NCI-H1048 (cell line): ENCODE measurements at places on chromosomes 3 and 15.

DNA sequence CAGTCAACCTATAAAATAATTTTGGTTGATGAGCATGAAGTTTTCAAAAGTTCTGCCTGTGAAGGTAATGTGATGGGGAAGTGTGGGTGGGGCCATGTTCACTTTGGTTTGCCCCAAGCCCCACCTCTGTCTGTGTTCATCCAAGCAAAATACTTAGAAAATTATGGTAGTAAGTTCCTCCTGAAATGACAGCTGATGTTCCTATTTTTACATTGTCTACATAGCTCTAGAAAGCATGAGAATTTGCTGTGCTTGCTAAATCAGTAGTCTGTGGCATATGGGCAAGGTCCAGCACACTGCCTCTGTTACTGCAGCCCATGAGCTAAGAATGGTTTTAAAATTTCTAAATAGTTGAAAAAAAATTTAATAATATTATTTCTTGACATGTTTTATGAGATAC, 21.9 kb upstream of the CP start:
- no peak for DNase-seq

DNA sequence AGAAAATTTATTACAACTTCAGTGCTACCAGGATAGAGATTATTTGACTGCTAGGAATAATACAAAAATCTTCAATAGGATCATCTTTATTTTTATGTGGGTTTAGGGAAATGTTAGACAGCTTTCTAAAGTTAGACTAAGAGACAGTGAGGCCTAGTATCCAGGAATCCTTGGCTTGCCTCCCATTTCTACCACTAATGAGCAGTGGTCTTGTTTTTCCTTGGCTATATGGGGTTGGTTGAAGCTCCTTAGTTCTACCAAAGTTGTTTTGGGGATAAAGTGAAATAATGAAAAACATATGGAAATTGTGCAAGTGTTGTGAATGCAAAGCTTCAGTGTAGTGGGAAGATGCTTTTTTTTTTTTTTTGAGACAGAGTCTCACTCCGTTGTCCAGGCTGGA, 16.8 kb downstream of the AP4E1 start:
- no peak for DNase-seq

DNA sequence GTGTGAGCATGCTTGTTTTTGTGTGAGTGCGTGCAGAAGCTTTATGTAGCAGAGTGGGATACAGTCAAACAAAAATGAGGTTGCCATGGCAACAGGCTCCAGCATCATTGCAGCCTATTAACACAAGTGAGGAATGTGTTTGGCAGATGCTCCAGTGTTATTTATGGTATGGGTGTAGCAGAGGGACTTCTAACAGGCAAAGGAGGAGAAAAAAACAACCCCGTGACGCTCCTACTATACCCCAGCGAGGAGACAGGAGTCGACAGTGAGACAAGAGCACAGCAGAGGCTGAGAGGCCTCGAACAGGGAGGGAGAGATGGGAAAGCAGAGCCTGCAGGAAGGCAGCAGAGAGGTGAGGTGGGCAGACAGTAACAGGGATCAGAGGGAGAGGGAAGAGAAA, 4.9 kb downstream of the ADCY5 start:
- no peak for DNase-seq

DNA sequence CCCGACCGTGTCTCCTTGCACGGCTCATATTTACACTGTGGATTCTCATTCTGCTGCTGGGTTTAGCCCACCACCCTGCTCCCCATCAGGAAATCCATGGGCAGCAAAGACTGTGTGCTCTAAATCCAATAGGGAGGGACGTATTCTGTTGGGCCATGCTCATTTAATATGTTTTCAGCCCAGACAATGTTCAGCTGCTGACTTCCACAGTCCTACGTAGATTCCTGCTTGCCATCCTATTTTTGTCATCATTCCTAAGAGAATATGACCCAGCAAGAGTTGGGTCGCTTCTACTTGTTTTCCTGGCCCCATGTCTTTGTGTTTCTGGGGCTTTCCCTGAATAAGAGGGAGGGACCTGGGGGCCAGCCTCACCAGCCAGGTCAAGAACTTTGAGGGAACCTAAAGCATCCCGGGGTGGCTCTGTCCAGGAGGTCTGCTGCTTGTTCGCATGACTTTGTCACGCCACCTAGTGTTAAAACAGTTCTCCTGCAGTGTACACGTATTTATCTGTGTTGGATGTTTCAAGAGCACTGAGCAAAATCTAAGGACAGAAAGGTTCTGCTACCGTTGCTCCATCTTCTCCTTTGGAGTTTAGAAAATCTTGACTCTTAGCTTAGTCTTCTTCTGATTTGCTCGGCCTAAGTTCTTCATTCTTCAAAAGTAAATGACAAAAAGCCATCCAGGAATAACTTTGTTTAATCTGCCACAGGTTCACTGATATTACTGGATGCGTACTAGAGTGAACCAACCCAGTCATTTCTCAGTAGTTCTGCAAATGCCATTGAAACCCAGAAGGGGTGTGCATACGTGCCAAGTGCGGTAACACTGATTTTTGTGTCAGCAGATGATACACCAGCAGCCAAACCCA, 79.8 kb upstream of the NR2E3 start:
- no peak for DNase-seq

- no peak for DNase-seq
Measured at GRCh38 chr3:121629601-121630000, 31.1 kb downstream of the HCLS1 start.

GRCh38 chr15:92934716-92935115, 34.6 kb downstream of the CHD2 start:
- DNase-seq, result no peak

GRCh38 chr3:51408813-51409212, 17.7 kb downstream of the RBM15B start:
- no peak for DNase-seq

DNA sequence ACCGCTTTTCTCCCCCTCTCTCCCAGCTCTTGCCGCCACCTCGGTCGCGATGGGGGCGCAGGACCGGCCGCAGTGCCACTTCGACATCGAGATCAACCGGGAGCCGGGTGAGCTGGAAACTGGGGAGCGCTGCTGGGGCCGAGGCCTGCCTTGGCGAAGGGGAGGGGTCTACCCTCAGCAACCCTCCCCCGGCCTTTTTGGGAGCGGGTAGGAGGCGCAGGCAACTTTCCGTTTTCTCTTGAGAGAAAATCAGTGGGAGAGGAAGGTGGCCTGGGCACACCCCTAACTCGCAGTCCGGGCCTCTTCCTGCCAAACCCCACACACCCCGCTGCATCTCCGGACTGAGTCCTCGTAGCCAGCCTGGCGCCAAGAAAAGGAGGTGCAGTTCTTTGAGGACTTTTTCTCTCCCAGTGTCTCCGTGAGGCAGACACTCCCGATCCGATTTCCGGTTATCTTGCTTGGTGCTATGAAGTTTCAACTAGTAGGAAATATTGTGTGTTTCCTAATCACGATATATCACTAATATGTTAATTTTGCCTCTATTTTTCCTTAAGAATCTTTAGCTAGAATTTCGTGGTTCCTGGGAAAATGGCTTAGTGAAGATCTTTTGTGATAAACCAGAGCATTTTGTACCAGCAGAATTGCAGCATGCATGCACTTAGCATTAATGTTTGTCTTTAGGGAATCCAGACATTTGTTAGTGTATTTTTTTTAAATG, 631 bp downstream of the NKTR start:
- no peak for DNase-seq

DNA sequence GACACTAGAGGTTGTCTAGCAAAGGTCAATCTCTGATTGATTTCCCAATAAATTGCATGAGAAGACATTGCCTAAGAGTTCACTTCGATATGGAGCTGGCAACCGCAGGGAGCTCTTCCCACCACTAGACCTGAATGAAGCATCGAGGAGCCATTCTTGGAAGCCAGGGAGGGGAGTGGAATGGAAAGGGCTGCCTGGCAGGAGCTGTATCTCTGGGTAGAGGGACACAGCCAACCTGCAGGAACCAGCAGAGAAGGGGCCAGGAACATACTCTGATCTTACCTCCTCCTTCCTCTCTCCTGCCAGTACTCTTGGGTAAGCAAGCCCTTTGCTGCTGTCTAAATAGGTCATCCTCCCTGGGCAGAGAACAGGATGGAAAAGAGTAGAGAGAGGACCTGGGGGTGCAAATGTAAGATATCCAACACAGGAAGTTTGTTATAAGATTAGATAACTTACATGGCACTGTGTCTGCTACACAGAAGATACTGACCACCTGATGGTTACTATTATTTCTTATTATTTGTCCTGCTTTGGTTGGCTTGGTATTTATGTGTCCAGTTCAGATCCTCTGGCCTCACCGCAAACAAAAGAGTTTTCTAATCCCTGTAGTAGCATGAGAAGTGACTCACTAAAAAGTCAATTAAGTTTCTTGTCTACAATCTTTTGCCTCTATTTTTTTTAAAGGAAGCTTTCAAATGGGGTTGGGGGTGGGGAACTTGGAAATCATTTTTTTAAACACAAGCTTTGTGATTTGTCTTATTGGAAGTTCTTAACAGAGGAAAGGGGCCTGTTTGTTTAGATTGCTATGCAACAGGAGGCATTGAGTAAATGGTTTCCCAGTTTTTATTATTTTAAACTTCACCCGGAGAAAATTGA, 156.7 kb upstream of the TSC22D2 start:
- no peak for DNase-seq

- no peak for DNase-seq
Measured at GRCh38 chr15:34847598-34847997, 52.2 kb upstream of the ACTC1 start.

- no peak for DNase-seq
Measured at GRCh38 chr15:35698331-35698730, 152.4 kb upstream of the DPH6 start.

DNA sequence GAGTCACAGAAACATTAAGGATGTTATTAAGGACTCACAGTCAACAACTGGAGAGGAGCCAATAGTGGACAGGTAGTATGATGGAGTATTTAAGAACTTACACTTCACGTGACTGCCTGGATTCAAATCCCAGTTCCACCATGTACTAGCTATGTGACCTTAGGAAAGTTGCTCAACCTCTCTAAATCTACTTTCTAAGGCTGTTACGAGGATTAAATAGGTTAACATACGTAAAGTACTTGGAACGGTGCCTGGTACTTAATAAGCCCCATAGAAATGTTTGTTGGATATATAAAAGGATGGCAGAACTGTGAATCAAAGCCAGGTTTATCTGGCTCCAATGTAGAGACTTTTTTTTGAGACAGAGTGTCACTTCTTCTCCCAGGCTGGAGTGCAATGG, 24.4 kb downstream of the THRB start:
- no peak for DNase-seq

- DNase-seq, result no peak
Measured at GRCh38 chr3:107978131-107979055, 112.4 kb downstream of the CD47 start.

- no peak for DNase-seq
Measured at GRCh38 chr3:64905906-64906410, 218.2 kb upstream of the ADAMTS9 start.

GRCh38 chr3:152257563-152258035, 11.1 kb upstream of the MBNL1 start:
- DNase-seq, result no peak

- no peak for DNase-seq
Measured at GRCh38 chr3:37494216-37494615, 319.8 kb upstream of the LRRFIP2 start.

DNA sequence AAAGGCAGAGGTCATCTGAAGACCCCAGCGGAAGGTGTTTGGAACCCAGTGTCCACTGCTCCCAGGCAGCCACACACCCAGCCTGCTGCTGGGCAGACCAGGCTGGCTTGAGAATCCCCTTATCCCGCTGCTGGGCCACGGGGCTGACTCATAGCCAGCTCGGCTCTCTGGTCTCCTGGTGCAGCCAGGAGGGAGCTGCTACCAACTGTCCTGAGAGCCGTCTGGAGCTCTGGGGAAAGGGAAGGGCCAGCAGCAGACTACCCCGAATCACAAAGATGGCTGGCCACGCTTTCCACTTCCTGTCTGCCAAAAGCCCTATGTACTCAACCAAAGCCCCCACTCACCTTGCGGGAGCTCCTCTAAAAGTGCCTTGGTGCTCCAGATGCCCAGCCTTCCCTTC, 38.3 kb downstream of the WHAMM start:
- DNase-seq, result no peak

DNA sequence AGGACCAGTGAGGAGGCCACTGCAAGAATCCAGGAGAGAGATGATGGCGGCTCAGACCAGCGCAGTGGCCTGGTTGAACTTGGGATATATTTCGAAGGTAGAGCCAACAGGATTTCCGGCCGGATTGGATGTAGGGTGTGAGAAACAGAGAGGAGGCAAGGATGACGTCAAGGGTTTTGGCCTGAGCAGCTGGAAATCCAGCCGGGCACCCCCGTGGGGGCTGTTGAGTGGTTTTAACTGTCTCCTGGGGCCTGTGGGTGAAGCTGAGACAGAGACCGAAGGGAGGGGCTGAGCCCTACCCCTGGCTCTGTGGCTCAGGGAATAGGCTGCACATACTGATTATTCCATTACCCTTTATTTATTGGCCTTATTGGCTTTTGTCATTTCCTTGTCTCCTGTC, 45.7 kb downstream of the EXOG start:
- no peak for DNase-seq

DNA sequence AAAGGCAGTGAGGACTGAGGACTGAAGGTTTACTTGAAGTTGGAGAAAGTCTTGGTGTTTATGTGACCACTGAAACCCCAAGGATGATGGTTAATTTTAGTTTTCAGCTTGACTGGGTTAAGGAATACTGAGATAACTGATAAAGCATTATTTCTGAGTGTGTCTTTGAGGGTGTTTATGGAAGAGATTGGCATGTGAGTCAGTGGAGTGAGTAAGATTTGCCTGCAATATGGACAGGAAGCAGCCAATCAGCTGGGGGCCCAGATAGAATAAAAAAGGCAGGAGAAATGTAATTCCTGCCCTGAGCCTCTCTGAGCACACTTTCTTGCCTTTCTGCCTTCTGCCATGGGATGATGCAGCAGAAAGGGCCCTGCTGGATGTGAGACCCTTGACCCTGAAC, 92.4 kb downstream of the KBTBD8 start:
- DNase-seq, result no peak

- DNase-seq, result no peak
Measured at GRCh38 chr3:129505341-129505740, 23.1 kb upstream of the RHO start.

DNA sequence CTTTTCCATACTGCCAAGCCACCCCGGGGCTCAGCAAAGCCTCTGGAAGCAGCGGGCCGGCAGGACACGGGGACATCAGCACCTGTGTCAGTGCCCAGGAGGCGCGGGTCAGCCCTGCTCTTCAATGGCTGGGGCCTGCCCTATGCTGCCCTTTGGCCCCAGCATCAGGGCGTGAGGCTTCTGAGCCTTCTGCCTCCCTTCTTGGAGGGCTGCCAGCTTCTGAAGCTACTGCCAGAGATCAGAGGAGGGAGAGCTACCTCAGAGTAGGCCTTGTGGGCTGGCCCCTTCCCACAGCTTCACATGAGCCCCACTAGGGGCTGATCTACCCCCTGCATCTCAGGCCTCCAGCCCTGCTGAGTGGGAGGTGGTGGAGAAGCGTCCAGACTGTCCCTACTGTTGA, 13.0 kb upstream of the TMEM115 start:
- no peak for DNase-seq

DNA sequence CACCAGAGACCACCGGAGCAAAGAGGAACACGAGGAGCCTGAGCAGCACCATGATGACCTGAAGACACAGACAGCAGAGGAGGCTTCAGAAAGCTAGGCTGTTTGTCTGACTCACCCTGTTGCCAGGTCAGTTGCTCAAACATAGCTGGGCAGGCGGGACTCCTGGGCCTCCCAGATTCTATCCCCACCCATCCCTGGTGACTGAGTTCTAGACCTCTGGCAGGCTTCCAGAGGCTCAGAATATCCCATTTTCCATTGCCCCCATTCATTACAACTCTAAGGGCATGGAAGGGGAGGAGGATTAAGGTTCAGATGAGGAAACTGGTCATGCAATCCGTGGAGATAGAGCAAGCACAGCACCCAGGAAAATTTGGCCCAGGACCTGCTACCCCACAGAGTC, at the start of gene CDHR4:
TSS of gene CDHR4 (minus strand) at position 113 of the 400 bp plus-strand sequence. CDS start at position 52, 61 bp downstream.
- DNase-seq, result no peak

GRCh38 chr3:158920371-158920770, 118.5 kb downstream of the MFSD1 start:
- DNase-seq, result no peak
